ENCODE measurements at places on chromosomes 7 and 10. TPM values are rescaled to one million over a fixed set of nuclear protein-coding genes. Genes with fewer than 3 reads are reported as not detected.

GRCh38 chr7:133061357-133061756, 20.5 kb downstream of the CHCHD3 start:
- no peaks in the 10 kb centered on the region for H3K27me3 ChIP-seq
- no peaks in the 10 kb centered on the region for H3K36me3 ChIP-seq
- peaks cover 4% of the 10 kb centered on the region for H3K4me1 ChIP-seq
- DNase-seq: peak; percentile 46
- H3K27ac ChIP-seq: no peak overlapping the region

DNA sequence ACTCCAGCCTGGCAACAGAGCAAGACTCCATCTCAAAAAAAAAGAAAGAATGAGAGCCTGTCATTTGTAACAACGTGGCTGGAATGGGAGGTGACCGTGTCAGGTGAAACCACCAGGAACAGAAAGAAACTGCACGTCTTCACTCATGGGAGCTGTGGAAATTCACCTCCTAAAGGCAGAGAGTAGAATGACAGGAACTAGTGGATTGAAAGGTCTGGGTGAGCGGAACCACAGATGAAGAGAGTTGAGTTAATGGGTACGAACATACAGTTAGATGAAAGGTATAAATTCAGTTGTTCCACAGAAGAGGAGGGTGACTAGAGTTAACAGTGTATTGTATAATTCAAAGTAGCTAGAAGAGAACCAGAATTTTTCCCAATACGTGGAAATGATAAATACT, 78.6 kb downstream of the MAD1L1 start:
- no peaks in the 10 kb centered on the region for H3K27me3 ChIP-seq
- no peak overlapping the region for H3K4me3 ChIP-seq
- no peaks in the 10 kb centered on the region for H3K36me3 ChIP-seq
- DNase-seq: no peak
- no peak overlapping the region for H3K27ac ChIP-seq

DNA sequence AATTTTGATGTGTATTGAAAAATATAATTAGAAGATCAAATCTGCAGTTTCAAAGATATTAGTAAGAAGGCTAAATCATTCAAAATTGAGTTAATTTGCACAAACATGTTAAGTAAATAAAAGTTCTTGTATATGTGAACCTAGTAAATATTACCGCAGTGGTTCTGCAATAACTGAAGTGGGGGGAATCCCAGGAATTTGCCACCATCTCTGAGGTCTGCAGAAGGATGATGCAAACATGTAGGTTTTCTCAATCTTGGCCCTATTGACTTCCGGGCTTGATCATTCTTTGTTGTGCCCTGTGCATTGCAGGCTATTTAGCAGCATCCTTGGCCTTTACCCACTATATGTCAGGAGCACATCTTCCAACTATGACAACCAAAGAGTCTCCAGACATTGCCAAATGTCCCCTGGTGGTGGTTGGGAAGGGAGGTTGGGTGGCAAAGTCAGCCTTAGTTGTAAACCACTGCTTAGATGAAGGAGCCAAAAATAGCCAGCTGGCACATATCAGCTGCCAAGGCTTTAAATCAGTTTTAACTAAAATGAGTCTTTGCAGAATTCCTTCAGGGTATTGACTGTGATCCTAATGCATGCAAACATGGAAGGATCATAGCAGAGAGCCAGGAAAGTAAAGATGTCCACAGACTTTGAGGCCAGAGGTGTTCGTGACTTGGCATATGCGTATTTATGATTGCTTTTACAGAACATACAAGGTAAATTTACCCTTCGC, 146.3 kb downstream of the TRIL start:
- H3K4me1 ChIP-seq: peaks cover 5% of the 10 kb centered on the region
- H3K4me3 ChIP-seq: no peak overlapping the region
- no peaks in the 10 kb centered on the region for H3K27me3 ChIP-seq
- no peak overlapping the region for H3K27ac ChIP-seq

DNA sequence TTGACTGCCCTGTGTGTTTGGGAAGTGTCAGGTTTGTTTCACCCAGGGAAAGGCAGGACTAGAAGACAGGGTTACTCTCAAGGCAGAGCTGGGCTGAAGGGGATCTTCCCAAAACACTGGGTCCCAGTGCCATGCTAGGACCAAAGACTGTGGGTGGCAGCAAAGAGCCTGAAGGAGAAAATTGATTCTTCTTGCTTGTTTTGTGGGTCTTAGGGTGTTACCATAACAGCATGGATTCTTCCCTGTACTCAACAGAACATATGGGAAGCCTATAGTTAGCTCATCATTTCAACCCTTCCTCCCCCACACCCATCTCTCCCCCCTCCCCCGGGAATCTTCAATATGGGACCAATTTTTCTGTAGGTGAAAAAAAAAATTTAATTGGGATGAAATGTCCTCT, 42.3 kb downstream of the TEX36 start:
- H3K4me3 ChIP-seq: no peak overlapping the region
- H3K4me1 ChIP-seq: no peaks in the 10 kb centered on the region
- no peaks in the 10 kb centered on the region for H3K36me3 ChIP-seq
- no peak for DNase-seq
- H3K27ac ChIP-seq: no peak overlapping the region
- no peaks in the 10 kb centered on the region for H3K27me3 ChIP-seq

The CUBN gene
- total RNA-seq: 1.3 TPM

The LIPN gene
- not detected for total RNA-seq

- peak overlapping the region; percentile 59 for H3K27ac ChIP-seq
- no peaks in the 10 kb centered on the region for H3K36me3 ChIP-seq
- H3K4me3 ChIP-seq: no peak overlapping the region
- H3K4me1 ChIP-seq: peaks cover 15% of the 10 kb centered on the region
- H3K27me3 ChIP-seq: no peaks in the 10 kb centered on the region
These were observed 148.7 kb downstream of the BICC1 start for GRCh38 chr10:58661336-58661735.

DNA sequence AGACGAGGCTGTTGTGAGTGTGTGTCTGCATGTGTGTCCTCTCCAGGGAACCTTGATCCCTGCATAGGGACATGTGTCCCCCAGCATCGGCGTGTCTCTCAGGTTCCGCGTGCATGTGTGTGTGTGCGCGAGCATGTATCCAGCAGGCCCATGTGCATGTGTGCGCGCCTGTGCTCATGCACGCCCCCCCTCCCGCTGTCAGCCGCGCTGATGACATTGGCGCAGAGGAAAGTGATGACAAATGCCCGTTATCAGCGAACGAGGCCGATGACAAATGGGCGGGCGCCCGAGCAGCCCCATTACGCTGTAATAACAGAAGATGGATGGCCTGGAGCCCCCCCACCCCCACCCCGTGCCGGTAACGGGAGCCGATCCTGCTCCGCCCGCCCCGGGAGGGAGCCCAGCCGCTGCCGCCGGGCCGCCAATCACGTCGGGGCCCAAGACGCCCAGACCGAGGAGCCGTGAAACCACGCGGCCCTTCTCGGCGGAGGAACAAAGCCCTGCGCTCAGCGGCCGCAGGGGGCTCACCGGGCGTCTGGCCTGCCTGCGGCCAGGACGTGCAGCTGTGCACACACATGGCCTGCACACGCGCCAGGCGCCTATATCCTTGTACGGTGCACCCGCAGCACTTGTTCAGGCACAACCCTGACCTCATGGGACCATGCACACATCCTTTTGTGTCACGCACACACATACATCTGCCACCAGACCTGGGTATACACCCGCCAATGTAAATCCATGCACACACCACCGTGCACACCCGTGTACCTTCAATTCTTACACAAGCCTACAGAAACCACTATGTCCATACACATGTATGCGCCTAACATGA, 21.5 kb downstream of the POLL start:
- H3K4me3 ChIP-seq: no peak overlapping the region
- peaks cover 23% of the 10 kb centered on the region for H3K27me3 ChIP-seq
- peaks cover 6% of the 10 kb centered on the region for H3K4me1 ChIP-seq
- no peaks in the 10 kb centered on the region for H3K36me3 ChIP-seq

- DNase-seq: peak; percentile 40
- no peak overlapping the region for H3K4me3 ChIP-seq
- H3K36me3 ChIP-seq: no peaks in the 10 kb centered on the region
- peaks cover 3% of the 10 kb centered on the region for H3K4me1 ChIP-seq
These were observed 27.1 kb upstream of the AKAP9 start for GRCh38 chr7:91913612-91914011.

DNA sequence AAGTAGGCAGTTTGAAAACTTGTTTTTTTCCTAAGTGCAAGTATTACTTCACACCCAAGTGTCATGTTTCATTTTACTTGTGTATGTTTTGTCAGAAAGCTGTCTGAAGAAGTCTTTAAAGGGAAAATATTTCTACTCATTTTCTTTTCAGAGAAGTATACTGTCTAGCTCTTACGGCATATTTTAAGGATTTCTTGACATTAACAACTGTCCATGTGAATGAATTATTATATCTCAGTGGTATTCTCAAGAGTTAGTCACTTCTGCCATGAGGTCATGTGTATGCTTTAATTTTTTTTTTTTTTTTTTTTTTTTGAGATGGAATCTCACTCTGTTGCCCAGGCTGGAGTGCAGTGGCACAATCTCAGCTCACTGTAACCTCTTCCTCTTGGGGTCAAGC, 229.5 kb downstream of the BICC1 start:
- DNase-seq: peak; percentile 53
- H3K4me1 ChIP-seq: no peaks in the 10 kb centered on the region
- no peak overlapping the region for H3K27ac ChIP-seq
- H3K36me3 ChIP-seq: no peaks in the 10 kb centered on the region
- H3K27me3 ChIP-seq: no peaks in the 10 kb centered on the region

The NXPH1 gene
- total RNA-seq: not detected

- no peak overlapping the region for H3K4me3 ChIP-seq
- no peak overlapping the region for H3K27ac ChIP-seq
- H3K36me3 ChIP-seq: no peaks in the 10 kb centered on the region
- H3K27me3 ChIP-seq: no peaks in the 10 kb centered on the region
- H3K4me1 ChIP-seq: no peaks in the 10 kb centered on the region
These were observed 760.9 kb upstream of the IGFBP3 start for GRCh38 chr7:46681865-46682503.

DNA sequence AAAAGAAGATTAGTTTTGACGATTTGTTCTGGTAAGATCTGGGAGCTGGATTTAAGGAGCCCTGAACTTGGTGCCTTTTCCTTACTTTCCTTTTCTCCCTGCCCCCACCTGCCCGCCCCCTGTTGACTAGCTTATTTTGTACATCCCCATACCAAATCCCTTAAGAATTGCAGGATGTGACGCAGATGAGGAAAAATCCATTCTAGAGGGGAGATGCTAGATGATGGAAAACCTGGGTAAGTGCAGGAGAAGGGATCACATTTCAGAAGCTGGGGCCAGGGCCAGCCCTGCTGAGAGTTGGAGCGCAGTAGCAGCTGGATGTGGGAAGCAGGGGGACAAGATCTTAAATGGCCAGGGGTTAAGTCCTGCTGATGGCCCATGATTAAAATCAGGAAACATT, 93.9 kb downstream of the CCDC3 start:
- DNase-seq: peak; percentile 57
- no peaks in the 10 kb centered on the region for H3K36me3 ChIP-seq
- H3K27me3 ChIP-seq: no peaks in the 10 kb centered on the region
- no peaks in the 10 kb centered on the region for H3K4me1 ChIP-seq
- H3K27ac ChIP-seq: no peak overlapping the region
- no peak overlapping the region for H3K4me3 ChIP-seq

DNA sequence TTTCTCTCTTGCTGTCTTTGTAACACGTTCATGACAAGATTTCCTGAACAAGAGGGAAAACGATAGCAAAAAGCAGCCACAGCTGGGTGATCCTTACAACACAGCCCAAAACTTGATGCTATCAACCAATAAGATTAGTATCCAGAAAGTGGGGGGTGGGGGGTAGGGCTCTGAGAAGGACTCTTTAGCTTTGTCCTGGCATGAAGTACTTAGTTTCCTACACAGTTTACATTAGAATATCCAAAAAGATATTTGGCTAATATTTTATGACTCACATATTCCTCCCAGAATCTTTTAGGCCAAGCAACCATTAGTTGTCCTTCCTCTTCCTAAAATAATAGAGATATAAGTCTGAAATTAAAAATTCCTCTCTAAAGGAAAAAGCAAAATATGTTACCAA, 22.9 kb upstream of the LRRC17 start:
- peak; percentile 73 for DNase-seq
- peaks cover 22% of the 10 kb centered on the region for H3K4me1 ChIP-seq
- H3K27me3 ChIP-seq: no peaks in the 10 kb centered on the region
- peak overlapping the region; percentile 48 for H3K27ac ChIP-seq
- H3K36me3 ChIP-seq: no peaks in the 10 kb centered on the region

- no peaks in the 10 kb centered on the region for H3K4me1 ChIP-seq
- H3K27ac ChIP-seq: no peak overlapping the region
- no peak overlapping the region for H3K4me3 ChIP-seq
- no peaks in the 10 kb centered on the region for H3K36me3 ChIP-seq
These were observed 228.0 kb downstream of the RAB11FIP2 start for GRCh38 chr10:117818721-117819120.

- H3K36me3 ChIP-seq: peaks cover 2% of the 10 kb centered on the region
- H3K4me1 ChIP-seq: no peaks in the 10 kb centered on the region
- peak overlapping the region; percentile 59 for H3K27ac ChIP-seq
- H3K27me3 ChIP-seq: no peaks in the 10 kb centered on the region
These were observed 175.2 kb downstream of the TPST1 start for GRCh38 chr7:66380272-66380888.

GRCh38 chr10:121078036-121078435, 226.9 kb downstream of the WDR11 start:
- H3K4me3 ChIP-seq: no peak overlapping the region
- no peak for DNase-seq
- no peaks in the 10 kb centered on the region for H3K4me1 ChIP-seq
- no peaks in the 10 kb centered on the region for H3K27me3 ChIP-seq

DNA sequence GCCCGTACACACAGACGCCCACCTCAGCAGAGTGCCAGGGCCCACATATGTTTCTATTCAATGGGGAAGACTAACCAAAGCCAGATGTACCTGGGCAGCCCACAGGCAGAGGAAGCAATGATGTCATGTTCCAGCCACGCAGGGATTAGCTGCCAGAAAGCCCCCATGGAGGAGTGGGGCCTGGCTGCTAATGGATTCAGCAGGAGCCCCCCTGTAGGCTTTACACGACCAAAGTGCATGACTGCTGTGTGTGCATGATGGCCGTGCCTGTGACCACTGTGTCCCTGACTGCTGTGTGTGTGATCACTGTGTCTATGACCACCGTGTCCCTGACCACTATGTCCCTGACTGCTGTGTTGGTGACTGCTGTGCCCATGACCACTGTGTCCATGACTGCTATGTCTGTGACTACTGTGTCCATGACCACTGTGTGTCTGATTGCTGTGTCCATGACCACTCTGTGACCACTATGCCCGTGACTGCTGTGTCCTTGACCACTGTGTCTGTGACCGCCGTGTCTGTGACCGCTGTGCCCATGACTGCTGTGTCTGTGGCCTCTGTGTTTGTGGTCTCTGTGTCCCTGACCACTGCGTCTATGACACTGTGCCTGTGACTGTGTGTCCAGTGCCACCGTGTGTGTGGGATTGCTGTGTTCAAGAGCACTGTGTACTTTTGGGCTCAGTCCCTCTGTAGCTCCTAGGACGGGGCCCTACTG, 409.3 kb downstream of the RPS24 start:
- DNase-seq: no peak
- no peaks in the 10 kb centered on the region for H3K36me3 ChIP-seq
- no peak overlapping the region for H3K4me3 ChIP-seq
- H3K27ac ChIP-seq: no peak overlapping the region
